ENCODE measurements at places on chromosomes 7 and 10.

DNA sequence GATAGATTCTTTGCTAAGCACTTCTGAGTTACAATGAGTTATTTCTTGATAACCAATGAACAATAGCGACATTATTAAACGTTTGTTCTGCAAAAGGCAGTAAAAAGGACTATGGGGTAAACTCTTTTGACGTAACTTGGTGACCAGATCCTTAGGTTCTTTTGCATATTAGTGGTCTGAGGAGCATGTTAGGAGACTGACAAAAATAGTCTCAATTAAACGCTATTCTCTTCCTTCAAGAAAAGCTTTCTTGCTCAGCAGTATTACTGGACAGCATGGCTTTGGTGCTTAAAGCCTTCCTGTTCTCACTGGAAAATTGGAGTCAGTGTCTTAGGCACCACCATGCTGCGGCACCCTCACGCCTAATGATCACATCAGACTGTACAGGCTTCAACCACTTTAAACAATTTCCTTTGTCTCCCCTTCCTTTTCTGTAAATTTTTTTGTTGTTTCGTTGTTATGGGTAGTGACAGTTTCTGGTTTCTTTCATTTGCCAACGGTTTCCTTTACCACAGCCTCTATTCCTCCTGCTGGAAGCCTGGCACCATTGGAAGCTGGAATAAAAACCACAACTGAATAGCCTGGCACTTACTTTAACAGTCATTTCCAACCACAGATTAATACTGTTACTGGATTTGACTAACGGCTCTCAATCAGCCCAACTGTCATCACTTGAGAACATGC lies 49.2 kb upstream of the FAM133B start:
- no peak for DNase-seq

DNA sequence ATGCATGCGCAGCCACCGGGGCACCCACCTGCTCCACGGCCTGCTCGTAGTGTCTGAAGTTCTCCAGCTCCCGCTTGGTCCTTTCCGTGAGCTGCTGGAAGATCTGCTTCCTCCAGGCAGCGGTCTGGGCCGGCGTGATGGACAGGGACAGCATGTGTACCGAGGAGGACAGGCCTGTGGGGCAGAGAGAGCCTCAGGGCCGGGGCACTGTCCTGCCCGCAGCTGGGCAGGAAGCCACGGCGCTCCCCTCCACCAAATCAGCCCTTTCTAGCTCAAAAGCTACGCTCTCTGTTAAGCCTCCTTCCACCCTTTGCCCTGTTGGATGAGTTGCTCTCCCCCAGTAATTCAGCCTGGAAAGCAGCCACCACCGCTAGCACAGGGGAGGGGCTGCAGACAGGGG lies 19.2 kb downstream of the TECPR1 start:
- no peak for DNase-seq

- no peak for DNase-seq
These were observed 34.7 kb upstream of the KMT2E start for GRCh38 chr7:104979167-104979841.

GRCh38 chr7:143368387-143368786 lies 5.9 kb upstream of the FAM131B start:
- DNase-seq, result no peak

DNA sequence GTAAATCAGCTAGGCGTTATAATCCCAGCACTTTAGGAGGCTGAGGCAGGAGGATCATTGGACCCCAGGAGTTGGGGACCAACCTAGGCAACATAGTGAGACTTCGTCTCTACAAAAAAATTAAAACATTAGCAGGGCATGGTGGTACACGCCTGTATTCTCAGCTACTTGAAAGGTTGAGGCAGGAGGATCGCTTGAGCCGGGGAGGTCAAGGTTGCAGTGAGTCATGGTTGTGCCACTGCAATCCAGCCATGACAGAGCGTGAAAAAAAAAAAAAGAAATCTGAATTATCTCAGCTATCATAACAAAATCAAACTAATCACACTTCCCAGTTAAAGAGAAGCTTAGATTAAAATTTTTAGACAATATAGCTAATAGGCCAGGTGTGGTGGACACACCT lies 35.3 kb downstream of the ATAD1 start:
- DNase-seq, result no peak

GRCh38 chr7:111958896-111959295 lies 247.3 kb downstream of the DOCK4 start:
- no peak for DNase-seq

GRCh38 chr7:48252995-48253394 lies 81.7 kb downstream of the ABCA13 start:
- DNase-seq, result no peak

GRCh38 chr7:158505683-158506082 lies 81.9 kb downstream of the PTPRN2 start:
- DNase-seq, result no peak

DNA sequence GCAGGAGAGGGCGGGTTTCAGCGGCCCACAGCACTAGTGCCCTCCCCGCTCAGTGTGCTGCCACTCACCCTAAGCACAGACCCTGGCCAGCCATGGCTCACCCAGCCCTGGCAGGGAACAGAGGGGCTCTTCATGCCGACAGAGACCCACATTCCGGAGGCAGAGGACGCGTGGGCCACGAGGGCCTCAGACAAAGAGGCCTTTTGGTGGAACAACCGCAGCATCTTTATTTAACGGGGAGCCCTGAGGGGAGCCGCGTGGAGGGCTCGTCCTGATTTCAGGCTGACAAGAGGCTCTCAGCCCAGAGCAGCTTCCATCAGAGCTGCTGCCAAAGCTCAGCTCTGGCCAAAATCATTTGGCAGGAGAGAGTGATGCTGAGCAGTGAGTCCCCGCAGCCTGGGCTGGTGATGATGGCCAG lies 127.8 kb downstream of the SH3PXD2A start:
- DNase-seq, result no peak

DNA sequence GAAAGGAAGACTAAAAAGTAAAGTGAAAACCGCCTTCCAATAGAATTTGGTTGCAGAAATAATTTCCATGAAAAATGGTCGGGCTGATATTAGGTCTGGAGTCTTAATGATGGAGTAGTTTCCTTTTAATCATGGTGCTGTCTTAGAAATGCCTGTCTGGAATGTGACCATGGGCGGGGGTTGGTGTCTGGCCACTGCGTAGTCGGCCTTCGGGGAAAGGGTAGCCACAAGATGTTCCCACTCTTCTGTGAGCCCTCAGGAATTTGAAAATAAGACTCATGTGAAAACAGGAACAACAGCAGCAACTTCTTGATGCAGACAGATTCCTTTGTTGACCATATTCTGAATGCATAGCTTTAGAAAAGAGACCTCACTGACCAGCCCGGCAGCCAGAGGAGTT lies 176.8 kb downstream of the KIAA1217 start:
- no peak for DNase-seq

DNA sequence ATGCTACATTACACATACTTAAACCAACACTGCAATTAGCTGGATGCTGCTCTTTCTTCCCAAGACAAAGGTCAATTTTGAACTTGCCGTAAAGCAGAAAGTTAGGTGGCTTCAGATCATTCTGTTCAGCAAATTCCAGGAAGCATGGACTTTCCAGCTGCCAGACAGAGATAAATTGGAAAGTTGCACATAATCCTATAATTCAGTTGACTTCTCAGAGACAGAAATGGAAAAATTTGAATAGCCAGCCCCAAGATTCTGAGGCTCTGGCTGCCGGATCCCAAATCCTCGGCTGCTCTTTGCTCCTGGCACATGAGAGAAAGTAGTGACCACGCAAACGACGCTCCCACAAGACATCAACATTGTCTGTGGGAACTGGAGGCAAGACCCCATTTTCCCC lies 105.0 kb upstream of the VIPR2 start:
- no peak for DNase-seq

GRCh38 chr10:95196046-95196445 lies 2.0 kb downstream of the ACSM6 start:
- DNase-seq, result no peak

DNA sequence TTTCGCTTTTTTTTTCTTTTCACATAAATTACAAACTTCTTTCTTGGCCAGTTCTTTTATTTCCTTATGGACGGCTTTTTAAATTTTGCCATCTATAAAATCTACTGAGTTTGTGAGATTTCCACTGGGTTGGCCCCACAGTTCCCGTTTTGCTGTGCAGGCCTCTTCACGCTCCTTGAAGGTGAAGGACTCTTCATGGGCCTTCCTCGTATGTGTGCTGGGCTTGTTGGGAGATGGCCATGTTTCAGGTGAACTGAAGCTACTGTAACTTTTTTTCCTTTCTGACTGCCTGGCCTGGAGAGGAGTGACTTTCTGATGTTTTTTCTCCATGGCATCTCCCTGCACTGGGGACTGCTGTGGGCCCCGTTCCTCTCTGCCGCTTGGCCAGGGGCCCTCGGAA lies 262.4 kb downstream of the COBL start:
- no peak for DNase-seq

GRCh38 chr7:146494952-146495596 lies 378.5 kb downstream of the CNTNAP2 start:
- no peak for DNase-seq

DNA sequence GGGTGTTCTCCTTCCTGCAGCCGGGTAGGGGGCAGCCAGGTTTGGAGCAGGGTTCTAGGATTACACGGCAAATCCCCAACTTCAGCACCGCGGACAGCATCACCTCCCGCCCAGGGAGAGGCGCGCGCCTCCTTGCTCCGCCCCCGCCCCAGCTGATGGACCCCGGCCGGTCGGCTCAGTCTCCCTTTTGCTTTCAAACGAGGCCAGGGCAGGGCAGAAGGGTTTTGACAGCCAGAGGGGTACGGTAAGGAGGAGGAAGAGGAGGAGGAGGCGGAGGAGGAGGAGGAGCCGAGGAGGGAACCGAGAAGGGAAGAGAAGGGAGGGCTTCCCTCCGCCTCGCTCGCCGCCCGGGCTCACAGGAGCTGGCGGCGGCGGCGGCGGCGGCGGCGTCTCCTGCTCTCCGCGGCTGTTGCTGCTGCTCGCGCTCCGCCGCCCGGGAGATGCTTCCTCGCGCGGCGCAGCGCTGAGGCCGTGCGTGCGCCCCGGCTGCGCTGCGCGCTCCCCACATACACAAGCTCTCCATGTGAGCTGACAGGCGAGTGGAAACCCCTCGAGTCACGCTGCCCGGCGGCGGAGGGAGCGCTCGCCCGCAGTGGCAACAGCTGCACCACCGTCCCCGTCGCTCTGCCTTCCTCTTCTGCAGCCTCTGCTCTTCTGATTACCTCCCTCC lies 615 bp upstream of the CNTNAP2 start:
- DNase-seq, result no peak

DNA sequence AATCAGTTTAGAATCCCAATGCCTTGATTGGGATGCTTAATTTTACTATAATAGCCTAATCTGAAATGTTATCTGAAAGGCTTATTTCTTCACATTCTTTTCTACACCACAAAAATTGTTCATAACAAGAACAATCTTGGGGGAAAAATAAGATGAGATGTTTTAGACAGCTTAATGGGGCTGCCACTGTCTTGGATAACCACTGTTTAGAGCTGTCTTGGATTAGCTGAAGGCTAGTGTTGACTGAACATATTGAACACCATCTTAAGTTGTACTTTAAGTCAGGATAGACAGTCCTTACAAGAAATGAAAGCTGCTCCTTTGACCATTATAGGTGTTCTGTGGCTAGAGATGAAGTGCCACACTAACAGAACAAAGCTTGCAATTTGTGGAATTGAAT lies 501.3 kb downstream of the GFRA1 start:
- DNase-seq, result no peak

DNA sequence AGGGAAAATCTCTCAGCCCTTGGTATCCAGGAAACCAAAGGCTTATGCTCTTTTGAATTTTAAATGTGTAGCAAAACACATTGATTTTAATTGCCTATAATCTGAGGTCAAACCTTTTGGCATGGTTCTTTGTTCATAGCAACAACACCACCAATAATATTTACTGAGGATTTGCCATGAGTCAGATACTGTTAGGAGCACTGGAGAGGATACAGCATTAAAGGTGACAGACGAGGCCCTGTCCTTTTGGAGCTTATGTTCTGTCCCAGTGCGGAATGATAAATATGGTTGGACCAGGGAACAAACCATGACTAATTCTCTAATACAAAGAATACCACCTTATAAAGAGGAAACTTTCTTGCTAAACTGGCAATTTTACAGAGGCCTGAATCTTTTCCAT lies 176.6 kb downstream of the CTNNA3 start:
- no peak for DNase-seq

GRCh38 chr10:22344781-22345300 lies 455 bp upstream of the SPAG6 start:
- DNase-seq, result no peak

DNA sequence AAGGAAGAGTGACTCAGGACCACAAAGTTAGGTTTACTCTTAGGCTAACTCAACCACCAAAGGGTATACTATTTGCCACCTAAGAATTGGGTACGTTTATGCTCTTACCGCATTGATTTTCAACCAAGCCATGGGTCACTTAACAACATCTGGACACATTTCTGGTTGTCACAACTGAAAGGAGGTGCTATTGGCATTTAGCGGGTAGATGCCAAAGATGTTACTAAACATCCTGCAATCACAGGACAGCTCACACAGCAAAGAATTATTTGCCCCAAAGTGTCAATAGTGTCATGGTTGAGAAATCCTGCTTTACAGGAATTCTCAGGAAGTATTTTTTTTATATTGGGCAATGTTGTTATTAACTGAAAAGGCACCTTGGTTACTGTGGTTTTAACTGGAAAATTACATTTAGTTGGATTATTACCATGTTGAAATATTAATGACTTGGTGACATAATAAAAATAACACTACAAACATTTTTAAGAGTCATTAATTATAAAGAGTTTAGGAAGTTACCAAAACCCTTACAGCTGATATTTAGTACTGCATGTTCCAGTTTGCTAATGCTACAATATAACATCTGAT lies 185.0 kb upstream of the TMEM196 start:
- DNase-seq, result no peak

DNA sequence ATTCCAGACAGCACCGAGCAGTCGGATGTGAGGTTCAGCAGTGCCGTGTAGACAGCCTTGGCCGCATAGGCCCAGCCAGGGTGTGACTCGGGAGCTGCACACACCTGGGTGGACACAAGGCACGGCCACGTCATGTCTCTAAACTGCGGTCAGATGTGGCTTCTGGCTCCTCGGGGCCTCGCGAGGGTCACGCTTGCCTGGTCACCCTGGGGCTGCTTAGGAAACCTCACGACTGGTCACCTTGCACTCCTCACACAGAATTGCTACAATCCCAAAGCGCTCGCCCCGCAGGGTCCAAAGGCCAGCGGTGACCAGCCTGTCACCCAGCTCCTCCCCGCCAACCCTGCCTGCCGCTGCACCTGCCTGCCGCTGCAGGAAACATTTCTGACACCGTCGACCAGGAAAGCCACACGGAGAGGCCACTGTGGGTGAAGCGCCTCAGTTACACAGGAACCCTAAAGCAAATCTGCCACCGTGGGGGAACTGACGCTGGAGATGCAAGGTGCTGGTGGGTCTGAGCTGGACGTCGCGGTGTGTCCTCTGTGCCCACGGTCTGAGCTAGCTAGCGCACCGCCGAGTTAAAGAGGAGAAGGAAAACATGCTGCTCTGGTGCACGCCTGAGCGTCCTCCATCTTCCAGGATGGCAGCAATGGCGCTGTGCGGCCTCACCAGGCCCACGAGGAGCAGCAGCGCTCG lies 5.0 kb downstream of the GPER1 start:
- DNase-seq, result no peak

DNA sequence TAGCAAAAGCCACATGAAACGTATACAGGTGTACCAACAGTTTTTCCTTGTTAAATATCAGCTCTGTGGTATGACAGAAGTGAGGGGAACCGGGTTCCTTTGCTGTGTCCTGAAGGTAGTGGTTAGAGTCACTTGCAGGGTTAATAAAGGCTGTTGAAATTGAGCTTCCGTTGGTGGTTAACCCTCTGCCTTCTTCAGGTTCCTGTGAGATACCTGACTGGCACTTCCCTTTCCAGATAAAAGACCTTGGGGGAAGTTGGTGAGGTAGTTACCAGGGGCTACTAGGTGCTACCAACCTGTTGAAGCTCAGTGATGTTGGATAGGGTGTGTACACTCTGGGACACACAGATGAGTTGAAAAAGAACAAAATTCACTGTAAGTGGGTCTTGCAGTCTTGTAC lies 384.1 kb downstream of the GATA3 start:
- DNase-seq, result no peak
